ENCODE measurements at places on chromosomes 13 and 19.

- DNase-seq: no peak
Observed at GRCh38 chr19:51807111-51807701, 12.2 kb downstream of the FPR3 start.

DNA sequence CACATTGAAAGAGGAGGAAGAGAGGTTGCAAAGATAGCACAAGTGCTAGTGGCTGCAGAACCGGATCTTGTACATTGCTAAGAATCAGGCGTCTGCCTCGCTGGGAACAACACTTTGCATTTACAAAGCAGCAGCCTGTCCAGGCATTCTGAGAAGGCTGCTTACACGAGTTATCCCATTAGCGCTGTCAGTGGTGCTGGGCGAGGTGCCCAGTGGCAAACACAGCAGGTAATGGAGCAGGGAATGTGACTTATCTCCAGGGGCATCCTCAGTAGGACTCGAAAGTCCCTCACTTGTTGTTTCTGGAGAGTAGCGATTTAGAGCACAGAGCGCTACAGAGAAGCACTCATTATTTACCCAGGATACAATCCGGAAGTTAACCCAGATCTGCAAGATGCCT lies 209.6 kb downstream of the OLFM4 start:
- DNase-seq: no peak

DNA sequence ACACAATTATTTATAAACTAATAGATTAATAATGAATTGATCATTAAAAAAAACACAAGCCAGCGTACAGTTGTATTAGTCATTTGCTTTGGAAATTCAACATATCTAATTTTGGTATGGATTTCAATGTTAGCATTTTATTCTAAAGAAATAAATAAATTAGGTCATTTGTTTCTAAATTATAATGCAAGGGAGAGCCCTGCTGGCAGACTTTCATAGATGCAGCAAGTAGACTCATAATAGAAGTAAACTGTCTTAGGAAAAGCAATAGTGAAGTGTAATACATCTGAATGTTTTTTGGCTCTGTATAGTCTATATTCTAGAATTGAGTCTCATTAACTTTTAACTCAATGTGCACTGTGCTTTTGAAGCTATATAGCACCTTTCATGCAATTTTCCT lies 982.4 kb upstream of the MIR17HG start:
- peak; percentile 4 for DNase-seq

DNA sequence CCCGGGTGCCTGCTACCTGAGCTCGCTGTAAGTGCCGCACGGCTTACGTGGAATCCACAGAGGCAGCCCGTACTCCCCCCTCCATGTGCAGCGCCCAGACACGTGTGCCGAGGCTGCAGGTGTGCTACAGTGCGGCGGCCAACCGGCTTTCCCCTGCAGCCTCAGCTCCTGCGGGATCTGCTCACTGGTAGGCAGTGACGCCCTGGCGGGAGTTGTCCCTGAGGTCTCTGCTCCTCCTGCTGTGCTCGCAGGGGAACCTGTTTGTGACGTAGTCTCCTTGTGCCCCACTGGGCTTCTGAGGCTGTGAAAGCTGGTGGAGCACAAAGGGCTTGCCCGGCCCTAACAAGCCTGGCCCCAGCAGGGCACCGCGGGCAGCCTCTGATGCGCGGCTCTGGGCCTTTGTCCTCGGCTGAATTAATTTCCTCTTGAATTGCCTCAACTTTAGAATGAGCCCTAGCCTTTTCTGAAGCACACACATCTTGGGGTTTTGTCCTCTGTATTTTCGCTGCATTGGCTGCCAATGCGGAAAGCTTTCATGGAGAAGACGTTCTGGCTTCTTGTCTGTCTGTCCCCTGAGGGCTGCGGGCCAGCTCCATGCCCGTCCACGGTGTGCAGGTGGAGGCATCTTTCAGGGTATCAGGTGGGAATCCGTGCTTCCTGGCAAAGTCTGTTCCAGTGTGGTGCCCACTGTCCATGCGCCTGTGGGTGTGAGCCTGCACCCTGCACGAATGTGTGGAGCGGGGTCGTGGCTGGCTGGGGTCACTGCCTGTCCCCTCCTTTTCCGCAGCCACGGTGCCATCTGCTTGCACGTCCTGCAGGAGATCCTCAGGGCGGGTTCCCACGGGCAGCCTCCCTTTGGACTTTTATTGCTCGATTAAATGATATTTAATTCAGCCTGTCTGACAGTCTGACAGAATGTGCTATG lies 77.3 kb upstream of the MCF2L start:
- DNase-seq: no peak

- DNase-seq: peak; percentile 17
Observed at GRCh38 chr13:21673789-21674489, 3.1 kb downstream of the FGF9 start.

DNA sequence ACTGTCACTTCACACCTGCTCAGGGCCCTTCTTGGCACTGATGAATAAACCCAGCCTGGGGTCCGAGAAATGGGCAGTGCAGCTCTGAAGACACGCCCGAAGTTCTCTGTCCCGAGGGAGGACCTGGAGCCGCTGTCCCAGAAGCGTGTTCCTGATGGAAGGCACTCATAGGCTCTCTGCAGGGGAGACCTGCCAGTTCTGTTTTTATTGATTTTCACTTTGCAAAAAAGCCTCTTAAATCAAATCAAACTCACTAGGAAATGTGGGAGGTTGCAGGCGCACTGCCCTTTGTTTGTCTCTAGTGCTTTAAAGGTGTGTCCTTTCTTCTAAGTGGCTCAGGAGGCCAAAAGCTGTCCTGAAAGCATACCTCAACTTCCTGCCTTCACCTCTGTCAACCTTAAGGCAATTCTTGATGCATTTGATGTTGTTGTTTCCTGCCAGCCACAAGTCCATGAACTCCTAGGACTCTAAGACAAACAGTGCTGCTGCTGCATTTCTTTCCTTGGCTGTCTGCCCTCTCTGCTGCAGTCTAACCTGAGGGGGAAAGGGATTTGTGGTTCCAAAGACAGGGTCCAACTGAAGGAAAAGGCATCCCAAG lies 663.2 kb downstream of the UQCRFS1 start:
- DNase-seq: no peak

DNA sequence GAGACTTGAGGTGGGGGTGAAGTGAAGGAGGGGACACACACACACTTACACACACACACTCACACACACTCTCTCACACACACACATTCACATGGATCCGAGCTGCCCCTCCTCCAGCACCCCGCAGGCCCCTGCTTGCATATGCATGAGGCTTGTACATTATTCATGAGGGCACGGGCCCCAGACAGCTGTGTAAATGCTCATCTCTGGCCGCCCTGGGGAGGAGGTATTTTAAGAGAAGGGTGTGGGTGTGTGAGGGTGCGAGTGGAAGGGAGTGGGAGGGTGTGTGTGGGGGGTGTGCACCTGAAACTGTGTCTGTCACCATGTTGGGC lies 2.4 kb downstream of the NCAN start:
- no peak for DNase-seq

DNA sequence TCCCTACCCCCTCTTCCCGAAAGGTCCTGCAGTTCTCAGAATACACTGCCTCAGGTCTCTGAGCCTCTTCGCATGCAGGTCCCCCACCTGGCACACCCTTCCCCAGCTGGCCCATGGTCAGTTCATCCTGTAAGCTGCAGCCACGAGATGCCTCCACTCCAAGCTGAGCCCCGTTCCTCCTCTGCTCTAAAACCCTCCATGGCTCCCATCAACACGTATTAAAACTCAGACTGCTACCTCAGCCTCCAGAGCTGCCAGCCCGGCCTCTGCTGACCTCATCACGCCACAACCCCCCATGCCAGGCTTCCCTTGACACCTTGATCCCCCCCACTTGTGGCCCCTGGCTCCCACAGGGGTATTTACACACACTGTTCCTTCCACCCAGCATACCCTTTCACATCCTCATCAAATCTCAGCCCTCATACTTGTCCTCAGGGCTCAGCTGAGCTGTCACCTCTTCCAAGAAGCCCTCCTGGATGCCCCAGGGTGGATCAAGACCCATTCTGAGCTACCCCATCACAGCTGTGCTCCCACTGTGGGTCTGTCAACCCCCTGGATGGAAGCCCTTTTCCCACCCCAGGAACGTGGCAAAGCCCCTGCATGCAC lies 48.9 kb downstream of the PTPRS start:
- no peak for DNase-seq

DNA sequence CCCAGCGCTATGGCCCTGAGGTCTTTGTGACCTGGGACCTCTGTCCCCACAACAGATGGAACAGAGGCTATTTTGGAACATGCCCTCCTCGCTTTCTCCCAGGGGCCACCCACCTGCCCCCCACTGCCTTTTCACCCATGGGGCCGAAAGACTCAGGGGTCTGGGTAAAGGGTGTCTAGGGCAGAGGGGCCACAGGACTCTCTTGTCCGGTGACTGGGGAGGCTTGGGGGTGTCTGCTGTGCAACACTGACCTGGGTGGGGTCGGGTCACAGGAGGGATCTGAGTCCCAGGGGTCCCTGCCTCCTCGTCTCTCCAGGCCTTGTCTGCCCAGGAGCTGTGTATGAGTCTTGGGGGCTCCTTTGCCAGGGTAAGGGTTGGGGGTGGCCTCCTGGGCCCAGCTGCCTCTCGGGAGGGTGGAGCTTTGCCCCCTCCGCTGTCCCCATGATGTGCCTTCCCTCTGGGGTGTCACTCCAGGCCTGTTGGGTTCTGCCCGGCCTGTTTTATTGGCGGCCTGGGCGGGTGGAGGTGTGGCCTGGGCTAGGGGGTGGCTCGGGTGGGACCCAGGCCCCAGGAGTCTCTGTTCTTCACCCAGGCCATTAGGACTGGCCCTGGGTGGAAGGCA lies 2.1 kb downstream of the ARID3A start:
- no peak for DNase-seq
